ENCODE measurements at places on chromosomes 2 and 18.
A peak's percentile ranks its signal among the peaks of the same experiment; 100 is the strongest.

DNA sequence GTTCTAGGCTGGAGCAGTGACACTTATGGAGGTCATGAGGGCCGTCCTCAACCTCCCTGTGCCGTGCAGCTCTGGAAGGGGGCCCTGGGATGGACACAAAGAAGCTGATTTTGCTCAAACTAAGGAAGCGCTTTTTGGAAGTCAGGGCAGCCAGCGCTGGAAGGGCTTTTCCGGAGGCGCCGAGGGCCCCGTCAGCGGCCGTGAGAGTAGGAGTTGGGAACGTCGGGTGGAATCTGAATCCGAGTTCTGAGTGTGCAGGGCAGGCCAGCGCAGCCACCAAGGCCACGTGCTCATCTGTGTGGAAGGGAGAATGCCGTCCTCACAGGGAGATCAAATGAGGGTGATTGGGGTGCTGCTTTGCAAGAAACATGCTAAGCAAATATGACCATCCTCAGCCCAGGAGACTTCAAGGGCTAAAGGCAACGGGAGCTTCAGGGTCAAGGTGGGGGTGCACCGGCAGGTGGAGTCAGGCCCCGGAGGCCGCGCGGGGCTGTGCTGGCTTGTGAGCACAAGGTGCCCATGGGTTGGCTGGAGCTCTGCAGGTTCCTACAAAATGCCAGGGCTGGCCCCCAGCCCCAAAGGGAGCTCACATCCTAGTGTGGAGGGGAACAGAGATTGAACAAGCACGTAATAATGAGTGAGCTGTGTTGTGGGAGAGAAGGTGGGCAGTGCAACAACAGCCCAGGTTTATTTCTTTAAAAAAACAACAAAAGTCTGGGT, 70.4 kb upstream of the HPCAL1 start:
- DNase-seq = no peak

GRCh38 chr18:48485828-48486405, 52.9 kb upstream of the CTIF start:
- DNase-seq = no peak

DNA sequence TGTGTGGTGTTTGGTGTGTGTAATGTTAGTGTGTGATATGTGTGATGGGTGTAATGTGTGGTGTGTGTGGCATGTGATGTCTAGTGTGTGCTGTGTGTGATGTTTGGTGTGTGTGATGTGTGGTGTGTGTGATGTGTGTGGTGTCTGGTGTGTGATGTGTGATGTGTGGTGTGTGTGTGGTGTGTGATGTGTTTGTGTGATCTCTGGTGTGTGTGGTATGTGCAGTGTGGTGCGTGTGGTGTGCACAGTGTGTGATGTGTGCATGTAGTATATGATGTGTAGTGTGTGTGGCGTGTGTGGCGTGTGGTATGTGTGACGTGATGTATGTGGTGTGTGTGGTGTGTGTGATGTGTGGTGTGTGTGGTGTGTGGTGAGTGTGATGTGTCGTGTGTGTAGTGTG, 150.3 kb downstream of the TMEM18 start:
- DNase-seq = no peak

DNA sequence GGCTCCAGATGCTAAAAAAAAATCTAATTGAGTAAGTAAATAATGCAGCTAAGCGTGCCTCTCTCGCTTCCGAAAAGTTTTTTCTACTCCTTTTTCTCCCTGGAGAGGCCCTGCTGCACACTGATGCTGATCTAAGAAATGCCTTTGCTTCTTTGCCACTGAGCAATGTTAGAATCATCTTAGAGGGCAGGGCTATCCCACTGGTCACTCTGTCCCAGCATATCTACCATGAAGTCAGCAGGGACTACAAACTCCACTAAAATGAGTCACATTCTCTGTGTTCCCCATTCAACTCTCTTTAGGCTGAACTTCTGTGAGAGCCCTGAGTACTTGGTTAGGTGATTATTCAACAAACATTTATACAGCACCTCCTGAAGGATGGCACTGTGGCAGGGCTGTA, 127.6 kb upstream of the LYPD1 start:
- no peak for DNase-seq

DNA sequence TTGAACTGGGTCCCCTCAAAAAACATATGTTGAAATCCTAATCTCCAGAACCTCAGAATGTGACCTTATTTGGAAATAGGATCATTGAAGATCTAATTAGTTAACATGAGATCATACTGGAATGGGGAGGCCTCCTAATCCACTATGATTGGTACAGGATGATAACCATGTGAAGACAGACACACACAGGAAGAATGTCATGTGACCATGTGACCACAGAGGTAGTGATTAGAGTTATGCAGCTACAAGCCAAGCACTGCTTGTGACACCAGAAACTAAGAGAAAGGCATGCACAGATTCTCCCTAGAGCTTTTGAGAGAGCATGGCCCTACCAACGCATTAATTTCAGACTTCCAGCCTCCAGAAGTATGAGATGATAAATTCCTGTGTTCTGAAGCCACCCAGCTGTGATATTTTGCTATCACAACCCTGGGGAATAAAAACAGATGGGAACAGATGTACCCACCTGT, 47.0 kb upstream of the TGIF1 start:
- no peak for DNase-seq

DNA sequence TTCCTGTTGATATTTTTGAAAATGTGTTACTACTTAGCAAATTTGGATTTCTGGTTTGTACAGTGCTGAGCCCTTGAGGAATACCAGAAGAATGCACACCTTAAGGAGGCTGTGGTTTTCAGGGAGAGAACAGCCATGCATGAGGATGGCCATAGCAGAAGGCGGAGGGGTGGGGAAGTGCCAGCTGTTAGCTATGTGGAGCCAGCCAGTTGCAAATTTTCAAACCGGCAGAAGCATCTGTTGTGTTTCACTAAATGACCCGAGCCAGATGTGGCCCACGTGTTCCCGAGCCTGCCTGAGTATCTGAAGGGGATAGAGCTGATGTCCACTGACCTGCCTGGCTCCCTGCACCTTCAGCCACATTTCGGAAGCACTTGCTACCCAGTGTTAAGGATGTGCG, 16.4 kb upstream of the RBM44 start:
- no peak for DNase-seq

DNA sequence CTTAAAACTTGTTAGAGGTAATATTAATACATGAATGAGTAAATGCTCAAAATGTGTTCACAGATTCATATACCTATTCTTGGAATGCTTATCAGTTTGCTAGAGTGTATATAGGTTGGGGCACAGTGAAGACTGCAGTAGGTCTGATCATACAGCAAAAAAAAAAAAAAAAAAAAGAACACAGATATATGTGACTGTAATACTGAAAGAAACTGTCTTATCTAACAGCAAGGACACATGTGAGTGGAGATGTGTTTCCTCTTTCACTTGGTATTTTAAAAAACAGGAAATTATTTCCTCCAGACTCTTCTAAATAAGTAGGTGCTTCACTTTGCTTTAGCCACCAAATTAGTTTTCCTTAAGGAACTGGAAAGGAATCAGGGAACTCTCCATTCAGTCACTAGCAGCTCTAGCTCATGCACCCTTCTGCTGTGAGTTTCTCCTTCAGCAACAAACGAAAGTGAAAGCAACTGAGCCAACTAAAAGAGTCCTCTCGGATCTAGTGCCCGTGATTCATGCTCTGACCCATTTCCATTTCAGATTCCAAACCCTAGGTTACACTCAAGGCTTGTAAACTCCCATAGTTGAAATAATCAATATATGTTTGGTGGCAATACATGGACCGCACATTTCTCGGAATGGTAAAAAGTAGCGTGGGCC, 98.5 kb downstream of the DSEL start:
- no peak for DNase-seq

DNA sequence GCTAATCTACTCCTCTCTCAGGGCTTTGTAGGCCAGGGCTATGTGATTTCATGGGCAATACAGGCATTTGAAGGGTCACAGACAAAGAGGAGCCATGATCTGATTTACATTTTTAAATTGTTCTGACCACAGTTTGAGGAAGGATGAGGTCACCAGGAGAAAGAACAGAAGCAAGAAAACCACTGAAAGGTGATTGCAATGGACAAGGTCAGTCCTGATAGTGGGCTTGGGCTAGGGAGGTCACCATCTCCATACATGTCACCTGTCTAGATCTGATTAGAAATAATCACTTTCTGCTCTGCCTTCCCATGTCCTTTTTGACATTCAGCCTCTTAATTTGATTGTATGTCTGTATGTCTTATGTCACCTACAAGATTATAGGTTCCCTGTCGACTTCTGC, 248.9 kb upstream of the CWC22 start:
- DNase-seq = no peak

DNA sequence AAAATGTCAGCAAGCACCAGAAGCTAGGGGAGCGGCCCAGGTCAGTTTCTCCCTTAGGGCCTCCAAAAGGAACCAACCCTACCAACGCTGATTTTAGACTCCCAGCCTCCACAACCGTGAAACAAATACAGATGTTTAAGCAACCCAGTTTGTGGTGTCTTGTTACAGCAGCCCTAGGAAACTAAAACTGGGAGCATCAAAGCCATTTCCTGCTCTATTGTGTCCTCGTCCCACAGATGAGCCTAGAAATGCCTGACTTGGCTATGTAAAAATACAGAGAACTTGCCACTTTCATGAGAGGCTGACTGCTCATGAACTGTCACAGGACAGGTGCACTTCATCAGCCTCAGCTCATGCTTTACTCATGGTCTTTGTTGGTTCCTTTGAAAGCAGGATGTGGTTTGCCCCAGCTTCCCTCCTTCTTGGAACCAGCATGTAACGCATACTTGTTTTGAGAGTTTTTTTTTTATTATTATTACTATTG, 97.6 kb upstream of the SLC39A10 start:
- DNase-seq = peak; percentile 12

GRCh38 chr2:220188031-220188430, 560.6 kb downstream of the SLC4A3 start:
- no peak for DNase-seq

- DNase-seq = peak; percentile 63
Observed at GRCh38 chr18:420661-421246, 79.7 kb downstream of the COLEC12 start.

Data from ELF-1 (cell line).